Stimulated activated CD4-positive, alpha-beta T cell treated with anti-CD3 and anti-CD28 coated beads, Interleukin-15, amount 100 ng/mL, for 1 hour (primary cell): ENCODE measurements at places on chromosomes 16 and 17.

GRCh38 chr16:424033-424622 is 1.3 kb upstream of the RAB11FIP3 start:
- DNase-seq: no peak

GRCh38 chr16:53984936-53985335 is 281.0 kb downstream of the FTO start:
- DNase-seq: no peak

DNA sequence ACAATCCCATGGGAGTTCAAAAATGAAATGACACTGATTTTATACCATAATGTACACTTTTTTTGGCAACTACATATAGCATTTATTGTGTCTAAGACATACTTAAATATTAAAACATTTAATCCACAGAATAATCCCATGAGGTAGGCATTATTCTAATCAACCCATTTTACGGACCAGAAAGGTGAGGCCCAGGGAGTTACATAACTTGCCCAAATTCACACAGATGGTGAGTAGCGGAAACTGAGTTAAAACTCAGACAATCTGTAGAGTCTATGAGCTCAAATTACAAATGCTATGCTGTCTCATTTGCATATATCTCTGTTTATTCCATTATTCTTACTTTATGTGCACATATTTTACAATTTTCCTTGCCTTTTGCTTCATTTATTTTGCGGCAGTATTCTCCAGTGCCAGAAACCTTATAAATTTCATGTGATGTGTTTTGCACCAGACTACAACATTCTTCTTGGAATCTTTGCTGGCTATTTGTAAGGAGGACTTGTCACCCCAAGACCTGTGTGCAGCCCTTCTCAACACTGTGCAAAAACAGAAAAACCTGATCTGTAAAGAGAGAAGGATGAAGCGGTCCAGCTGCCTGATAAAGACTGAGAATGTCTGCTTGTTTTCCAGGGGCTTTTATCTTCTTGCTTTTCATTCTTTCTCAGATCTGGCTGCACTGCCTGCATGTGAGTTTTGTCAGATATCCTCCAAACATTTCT is 2.3 kb upstream of the ABCA9 start:
- no peak for DNase-seq

- DNase-seq: no peak
Measured at GRCh38 chr17:6512552-6512951, 43.8 kb downstream of the PITPNM3 start.

DNA sequence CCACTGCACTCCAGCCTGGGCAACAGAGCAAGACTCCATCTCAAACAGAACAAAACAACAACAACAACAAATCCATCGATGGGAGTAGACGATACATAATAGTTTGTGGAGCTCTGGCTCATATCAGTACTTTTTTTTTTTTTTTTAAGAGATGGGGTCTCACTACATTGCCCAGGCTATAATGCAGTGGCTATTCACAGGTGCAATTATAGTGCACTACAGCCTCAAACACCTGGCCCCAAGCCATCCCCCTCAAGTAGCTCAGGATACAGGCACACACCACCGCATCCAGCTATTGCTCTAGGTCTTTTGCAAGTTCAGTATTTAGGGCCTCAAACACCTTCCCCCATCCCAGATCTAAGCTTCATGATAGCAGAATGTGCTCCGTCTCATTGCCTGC is 110.6 kb downstream of the KATNIP start:
- DNase-seq: no peak

- DNase-seq: peak; percentile 15
Measured at GRCh38 chr16:79272141-79272577, 328.4 kb downstream of the MAF start.

DNA sequence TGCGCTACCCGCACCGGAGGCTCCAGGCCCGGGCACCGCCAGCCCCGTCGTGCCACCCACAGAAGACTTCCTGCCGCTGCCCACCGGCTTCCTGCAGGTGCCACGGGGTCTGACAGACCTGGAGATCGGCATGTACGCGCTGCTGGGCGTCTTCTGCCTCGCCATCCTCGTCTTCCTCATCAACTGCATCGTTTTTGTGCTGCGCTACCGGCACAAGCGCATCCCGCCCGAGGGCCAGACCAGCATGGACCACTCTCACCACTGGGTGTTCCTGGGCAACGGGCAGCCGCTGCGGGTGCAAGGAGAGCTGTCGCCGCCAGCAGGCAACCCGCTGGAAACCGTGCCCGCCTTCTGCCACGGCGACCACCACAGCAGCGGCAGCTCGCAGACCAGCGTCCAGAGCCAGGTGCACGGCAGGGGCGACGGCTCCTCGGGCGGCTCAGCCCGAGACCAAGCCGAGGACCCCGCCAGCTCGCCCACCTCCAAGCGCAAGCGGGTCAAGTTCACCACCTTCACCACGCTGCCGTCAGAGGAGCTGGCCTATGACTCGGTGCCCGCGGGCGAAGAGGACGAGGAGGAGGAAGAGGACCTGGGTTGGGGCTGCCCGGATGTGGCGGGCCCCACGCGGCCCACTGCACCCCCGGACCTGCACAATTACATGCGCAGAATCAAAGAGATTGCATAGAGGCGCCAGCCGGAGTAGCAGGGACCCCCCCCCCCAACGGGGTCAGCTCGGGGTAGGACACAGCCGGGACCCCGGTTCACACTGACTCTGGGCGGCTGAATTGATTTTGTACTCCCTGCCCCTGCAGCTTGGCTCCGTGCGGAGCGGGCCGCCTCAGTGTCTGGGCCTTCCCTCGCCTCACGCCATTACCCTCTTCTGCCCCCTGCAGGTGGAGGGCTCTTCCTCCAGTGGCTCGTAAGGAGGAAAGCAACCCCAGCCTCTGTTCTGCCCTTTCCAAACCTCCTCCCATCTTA is 58.5 kb downstream of the TMEM132E start:
- DNase-seq: peak; percentile 60

GRCh38 chr16:4193920-4194319 is 48.0 kb downstream of the SRL start:
- DNase-seq: no peak

DNA sequence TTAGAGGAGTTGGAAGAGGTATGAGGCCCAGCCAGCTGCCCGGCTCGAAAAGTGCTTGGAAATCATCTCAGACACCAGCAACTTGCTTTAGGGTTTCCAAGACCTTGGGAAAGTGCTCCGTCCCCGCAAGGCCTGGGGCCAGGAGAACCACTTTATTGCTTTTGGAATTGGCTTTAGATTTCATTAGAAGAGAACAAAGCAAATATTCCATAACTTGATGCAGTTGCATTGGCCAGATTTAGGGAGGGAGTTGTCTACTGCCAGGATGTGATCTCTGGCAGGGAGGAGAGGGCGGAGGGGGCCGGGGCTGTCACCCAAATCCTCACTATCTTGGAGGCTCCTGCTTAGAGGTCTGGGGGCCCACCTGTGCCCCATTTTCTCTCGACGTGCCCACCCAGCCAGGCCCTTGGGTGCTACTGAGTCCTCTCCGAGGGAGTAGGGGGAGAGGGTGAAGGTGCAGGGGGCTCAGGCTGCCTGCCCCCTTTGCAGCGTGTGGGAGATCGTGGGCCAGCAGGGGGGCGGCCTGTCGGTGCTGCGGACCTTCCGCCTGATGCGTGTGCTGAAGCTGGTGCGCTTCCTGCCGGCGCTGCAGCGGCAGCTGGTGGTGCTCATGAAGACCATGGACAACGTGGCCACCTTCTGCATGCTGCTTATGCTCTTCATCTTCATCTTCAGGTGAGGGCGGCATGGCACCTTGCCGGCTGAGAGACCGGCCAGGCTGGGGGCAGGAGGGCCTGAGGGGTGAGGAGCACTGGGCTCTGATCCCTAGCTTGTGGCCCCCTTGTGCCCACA is 30.6 kb downstream of the CACNA1G start:
- DNase-seq: no peak

DNA sequence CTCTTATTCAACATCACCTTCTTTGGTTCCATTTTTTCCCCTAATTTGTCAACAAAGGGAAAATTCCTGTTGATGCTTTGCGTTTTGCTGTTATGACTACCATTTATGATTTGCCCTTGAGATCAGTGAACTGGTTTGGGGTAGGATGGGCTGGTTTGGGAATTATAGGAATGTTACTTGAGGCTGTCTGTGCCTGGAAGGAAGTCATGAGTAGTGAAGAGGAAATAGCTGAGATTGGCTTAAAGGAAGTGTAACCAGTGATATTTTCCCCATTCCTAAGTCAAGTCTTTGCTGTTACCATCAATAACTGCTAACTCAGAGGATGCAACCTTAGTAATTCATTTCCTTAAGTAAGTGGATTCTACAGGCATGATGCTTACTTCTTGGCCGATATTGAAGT is 179.2 kb downstream of the MAP2K6 start:
- no peak for DNase-seq

- DNase-seq: no peak
Measured at GRCh38 chr16:79648826-79649225, 48.3 kb upstream of the MAF start.

- DNase-seq: no peak
Measured at GRCh38 chr16:88655053-88655732, 4.3 kb upstream of the CYBA start.

DNA sequence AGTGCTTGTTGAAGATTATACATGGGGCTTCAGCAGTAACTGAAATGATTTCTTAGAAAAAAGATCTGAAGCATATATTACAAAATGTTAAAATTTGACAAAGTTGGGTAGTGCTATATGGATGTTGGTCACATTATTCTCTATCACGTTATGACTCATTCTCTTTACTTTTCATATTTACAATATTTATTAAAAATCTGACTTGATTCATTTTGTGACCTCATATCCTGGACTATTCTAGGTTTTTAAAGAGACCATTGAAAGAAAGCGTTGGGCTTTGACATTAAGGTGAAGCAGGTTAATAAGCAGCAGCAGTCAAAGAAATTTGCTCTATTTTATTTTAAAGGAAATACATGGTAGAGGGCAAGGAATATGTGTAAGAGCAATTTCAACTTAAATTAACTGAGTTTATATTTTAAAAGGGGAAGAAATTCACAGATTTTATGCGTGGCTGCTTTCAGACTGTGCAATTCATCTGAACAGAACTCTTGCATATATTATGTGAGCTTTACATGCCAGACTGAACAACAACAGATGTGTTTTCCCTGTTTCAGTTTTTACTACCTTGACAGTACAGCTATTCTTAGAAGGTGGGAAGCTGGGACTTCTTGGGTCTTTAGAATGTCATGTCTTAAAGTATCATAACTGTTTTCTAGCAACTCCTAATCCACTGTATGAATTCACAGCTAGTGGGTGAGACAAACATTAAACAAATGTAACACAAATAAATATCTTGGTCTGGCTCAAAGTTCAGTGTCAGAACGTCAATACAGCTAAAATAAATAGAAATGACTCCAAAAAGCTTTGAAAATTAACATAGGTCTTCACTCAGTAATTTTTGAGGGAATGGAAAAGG is 10.4 kb upstream of the FAM20A start:
- DNase-seq: no peak

DNA sequence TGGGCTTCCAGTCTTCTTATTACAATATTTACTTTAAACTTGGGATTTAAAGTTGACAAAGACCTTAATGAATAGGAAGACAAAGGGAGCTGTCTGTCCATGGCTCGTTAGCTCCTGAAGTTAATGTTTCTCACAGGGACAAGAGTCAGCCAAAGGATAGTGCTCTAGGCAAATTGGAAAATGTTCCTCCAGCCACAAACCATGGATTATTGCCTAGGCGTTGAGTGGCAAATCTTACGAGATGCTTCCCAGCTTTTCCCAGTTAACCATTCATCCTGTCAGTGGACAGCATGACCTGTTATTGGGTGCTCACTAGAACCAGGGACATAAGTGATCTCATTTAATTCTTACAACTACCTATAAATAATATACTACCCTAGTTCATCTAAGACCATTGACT is 3.6 kb downstream of the TEX2 start:
- DNase-seq: no peak

- DNase-seq: no peak
Measured at GRCh38 chr17:55410722-55411462, 10.7 kb downstream of the MMD start.

DNA sequence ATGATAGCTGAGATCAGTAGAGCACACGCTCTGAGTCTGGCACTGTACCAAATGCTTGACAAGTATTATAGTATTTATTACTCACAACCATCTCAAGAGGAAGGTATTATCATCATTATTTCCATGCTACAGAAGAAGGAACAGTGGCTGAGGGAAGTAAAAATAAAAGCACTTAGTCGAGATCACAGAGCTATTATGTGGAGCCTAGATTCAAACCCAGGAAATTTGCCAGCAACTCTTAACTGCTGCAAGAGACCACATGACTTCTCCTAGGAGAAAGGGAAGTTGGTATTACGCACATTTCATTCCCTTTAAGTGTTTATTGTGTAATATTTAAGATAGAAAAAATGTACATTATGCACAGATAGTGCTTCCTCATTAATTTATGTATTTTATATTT is 1.0 kb upstream of the RHOT1 start:
- no peak for DNase-seq

- DNase-seq: no peak
Measured at GRCh38 chr17:35286120-35286781, 43.4 kb downstream of the SLFN5 start.

DNA sequence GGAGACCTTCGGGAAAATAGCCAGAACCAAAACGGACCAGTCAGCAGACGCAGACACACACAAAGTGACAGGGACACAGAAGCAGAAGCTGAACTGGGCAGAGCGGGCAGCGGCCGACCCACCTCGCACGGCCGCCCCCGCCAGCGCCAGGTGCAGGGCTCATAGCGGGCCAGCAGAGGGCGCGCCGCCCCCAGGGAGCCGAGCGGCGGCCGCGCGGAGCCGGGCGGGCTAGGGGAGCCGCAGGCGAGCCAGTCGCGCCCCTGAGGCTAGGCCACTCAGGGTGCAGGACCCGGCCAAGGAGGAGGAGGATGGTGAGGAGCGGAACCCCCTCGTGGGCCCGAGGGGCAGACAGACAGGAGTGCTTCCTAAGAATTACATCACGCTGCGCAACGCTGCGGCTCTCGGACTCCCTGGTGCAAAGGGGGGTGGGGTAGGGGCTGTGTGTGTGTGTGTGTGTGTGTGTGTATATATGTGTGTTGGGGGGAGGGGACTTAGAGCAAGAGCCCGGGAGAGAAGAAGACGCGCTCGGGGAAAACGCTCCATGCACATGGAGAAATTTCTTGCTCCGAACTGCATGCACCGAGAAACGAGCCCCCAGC is 913 bp upstream of the NOG start:
- peak; percentile 43 for DNase-seq

DNA sequence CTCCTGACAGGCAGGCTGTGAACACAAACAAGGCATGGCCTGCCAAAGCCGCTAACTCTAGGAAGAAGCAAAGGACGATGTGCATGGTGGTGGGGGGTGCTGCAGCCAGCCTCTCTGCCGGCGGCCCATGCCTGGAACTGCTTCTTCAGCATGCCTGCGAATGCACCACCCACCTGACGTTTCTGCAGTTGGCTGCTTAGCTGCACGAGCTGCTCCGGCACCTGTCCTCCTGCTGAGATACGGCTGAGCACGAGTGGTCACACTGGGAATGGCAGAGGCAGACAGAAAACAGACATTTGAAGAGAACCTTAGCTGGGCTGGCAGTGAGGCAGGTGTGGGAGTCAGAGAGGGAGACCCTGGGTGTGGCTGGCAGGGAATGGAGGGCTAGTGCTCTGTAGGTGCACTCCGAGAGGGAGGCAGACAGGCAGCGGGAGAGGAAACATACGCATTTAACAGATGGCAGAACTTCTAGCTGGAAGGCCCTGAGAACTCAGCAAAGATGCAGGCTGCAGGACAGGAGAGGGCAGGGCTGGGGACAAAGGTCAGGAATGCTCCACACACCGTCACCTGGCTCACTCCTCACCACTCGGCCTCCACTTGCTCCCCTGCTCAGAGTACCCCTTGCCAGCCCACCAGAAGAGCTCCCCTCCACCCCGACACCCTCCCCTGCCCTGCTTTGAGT is 5.2 kb downstream of the FLCN start:
- DNase-seq: no peak
